Panc1 (cell line): ENCODE measurements at places on chromosomes 12 and 14. TPM values are rescaled to one million over a fixed set of nuclear protein-coding genes. Genes with fewer than 3 reads are reported as not detected.

Gene TSPAN8
- total RNA-seq = 4.2 TPM

Gene PAH
- 0.51 TPM for total RNA-seq

Gene KRT85
- total RNA-seq = not detected

Gene GLIPR1L1
- not detected for total RNA-seq

Gene SYCP3
- total RNA-seq = not detected

Gene FGD6
- total RNA-seq = 28.3 TPM

GRCh38 chr12:18261273-18261672 is at the start of gene PIK3C2G:
TSS of gene PIK3C2G (plus strand) at chr12:18261518. CDS start at chr12:18282082, 20,564 bp downstream.
- DNase-seq = no peak

DNA sequence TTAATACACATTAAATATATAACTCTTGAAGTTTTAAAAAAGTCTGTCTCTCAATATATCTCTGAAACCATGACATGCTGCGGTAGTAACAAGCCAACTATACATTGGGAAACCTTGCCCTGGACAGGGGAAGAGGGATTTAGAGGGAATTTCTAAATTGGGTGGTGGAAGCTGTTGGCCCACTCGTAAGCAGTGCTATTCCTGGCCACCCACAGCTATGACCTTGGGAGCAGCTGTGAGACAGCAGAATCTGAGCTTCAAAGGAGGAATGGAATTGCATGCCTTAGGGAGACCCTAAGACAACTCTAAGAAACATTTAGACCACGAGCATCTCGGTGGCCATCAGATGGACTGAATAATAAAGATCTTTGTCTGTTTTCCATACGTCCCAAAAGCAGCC is 15.8 kb upstream of the GCH1 start:
- DNase-seq = no peak

- DNase-seq = no peak
These were observed 4.0 kb downstream of the MTA1 start for GRCh38 chr14:105423488-105424195.

GRCh38 chr12:34287437-34287836 is 265.1 kb downstream of the ALG10 start:
- no peak for DNase-seq

- DNase-seq = no peak
These were observed 108.5 kb upstream of the PLXNC1 start for GRCh38 chr12:94039914-94040313.

GRCh38 chr12:26803552-26803951 is 29.4 kb downstream of the ITPR2 start:
- no peak for DNase-seq

- no peak for DNase-seq
These were observed 115.0 kb upstream of the EGLN3 start for GRCh38 chr14:34065690-34066391.

DNA sequence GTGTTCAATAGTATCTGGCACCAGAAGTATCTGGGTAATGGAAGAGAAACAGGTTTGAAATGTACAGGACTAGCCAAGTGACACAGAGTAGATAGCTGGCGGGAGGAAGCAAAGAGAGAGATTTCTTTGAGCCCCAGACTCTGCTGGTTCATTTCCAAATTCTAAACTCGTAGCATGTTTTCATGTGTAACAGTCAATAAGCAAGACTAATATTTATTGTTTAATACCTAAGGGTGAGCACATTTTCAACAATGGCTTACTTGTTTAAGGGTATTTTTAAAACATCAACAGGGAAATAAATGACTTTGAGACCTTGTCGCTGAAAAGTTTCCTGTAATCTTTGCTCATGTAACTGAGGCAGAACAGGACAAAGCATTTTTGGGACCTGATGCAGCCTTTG is 11.8 kb upstream of the CCDC88C start:
- no peak for DNase-seq

GRCh38 chr14:106694638-106695393 is 1168.4 kb downstream of the TMEM121 start:
- no peak for DNase-seq

DNA sequence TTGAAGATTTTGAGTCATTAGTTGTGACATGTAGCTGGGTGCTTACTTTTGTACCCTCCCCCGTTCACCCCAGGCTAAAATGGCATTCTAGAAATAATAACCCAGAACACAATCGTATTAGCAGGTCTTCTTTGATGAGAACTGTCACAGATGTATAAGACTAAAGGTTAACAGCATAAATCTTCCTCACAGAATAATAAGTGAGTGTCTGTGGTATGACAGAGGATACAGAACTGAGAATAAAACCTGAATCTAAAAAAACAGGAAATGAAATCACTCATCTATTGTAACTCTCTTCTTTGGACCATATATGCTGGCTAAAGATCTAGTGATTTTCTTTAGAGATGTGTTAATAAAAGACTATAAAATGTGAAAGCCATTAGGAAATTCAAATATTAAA is 746.6 kb downstream of the LRFN5 start:
- DNase-seq = no peak

GRCh38 chr12:96140174-96140573 is 54.0 kb upstream of the ELK3 start:
- DNase-seq = no peak

GRCh38 chr12:74781991-74782485 is 244.4 kb downstream of the ATXN7L3B start:
- DNase-seq = no peak

DNA sequence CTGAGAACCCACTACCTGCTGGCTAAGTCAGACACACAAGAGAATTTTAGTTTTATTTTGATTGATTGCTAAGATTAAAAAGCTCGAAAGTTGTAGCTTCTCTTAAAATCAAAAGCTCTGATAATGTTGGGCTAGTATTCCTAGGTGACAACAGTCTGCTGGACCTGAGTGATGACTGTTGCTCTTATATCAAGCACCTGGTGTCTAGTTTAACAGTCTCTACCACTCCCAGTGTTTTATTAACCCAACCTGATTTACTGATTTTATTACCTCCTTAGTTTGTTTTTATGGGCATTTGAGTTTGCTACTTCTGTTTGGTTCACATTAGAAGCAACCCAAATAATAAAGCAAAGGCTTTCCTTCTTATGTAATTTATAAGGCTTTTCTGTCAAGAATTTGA is 41.8 kb downstream of the ATP6V1D start:
- DNase-seq = no peak

DNA sequence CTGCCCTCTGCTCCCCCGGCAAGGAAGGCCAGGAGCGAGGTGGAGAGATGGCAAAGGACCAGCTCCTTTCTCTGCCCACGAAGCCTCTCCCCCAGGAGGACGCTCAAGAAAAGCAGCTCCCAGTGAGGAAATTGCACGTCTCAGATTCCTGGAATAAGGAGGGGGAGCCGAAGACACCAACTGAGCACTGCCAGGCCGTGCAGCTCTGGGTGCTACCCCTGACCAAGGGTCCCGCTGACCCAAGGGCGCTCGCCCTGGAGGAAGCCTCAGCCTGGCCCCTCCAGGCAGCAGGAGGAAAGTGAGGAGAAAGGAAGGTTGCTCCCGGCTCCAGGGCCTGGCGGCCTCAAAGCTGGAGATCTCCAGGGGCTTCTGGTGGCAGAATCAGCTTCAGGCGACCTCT is 174.1 kb upstream of the SFSWAP start:
- no peak for DNase-seq

DNA sequence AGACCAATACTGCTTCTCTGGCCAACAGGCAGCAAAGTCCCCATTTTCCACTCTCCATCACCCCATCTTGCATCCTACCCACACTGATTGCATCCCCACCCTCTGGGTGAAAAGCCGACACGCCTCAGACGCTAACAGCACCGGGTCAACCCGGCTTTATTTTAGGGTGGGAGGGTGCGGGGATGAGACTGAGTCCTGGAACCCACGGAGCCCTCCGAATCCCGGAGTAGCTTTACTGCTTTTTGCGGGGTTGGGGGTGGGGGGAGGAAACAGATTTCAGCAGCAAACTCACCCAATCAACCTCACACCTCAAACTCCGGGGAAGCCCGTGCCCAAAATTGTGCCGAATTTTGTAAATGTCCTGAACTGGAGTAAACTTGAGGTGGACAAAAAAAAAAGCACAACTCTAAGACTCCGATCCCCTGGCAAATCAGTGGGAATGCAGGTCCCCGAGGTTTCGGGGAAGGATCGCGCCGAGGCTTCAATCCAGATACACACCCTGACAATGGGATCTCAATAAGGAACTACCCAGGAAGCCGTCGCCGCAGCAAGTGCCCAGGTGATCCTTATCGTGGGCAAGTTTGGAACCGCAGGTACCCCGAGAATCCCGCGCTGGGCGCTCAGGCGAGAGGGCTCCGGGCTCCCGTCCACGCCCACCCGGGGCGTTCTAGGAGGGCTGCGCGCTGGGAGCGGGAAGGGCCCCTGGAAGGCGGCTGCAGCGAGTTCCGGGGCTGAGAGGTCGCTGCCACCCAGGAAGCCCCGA is 1.1 kb downstream of the GCH1 start:
- DNase-seq = no peak

GRCh38 chr12:16605642-16606116 is 283 bp downstream of the LMO3 start:
- no peak for DNase-seq

GRCh38 chr14:22671622-22672021 is 27.5 kb upstream of the OR6J1 start:
- no peak for DNase-seq

- no peak for DNase-seq
These were observed 7.5 kb upstream of the LRP1-AS start for GRCh38 chr12:57154804-57155434.

DNA sequence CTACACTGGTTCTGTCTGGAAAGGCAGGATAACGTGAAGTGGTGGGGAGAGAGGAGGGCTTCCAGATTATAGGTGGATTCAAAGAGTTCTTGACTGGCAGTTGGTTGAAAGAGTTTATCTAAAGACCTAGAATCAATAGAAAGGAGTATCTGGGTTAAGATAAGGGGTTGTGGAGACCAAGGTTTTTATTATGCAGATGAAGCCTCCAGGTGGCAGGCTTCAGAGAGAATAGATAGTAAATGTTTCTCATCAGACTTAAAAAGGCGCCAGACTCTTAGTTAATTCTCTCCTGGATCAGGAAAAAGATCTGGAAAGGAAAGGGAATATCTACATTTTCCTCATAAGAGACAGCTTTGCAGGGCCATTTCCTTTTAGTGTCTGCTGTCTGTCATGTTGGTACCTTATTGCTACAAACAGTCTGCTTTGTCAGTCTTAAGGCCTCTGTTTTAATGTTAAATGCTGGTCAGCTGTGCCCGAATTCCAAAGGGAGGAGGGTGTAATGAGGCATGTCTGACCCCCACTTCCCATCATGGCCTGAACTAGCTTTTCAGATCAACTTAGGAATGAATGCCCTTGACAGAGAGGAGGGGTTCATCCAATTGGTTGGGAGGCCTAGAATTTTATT is 401.3 kb downstream of the FUT8 start:
- no peak for DNase-seq

DNA sequence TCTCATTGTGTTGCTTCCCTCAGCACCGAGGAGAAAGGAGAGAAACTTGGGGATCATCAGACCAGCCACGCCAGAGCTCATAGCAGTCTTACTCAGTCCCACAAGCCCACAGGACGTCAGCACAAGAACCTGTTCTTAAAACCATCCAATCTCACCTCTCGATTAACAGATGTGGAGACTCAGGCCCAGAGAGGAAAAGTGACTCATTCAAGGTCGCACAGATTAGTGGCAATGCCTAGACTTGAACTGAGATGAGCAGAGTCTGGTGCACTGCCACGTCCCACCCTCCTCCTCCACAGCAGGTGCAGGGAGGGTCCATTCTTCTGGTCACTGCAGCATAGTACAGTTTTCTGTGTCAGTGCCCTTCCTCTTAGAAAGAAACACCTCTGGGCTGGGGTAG is 154.9 kb upstream of the PZP start:
- DNase-seq = no peak

GRCh38 chr12:109445191-109445609 is 31.9 kb downstream of the KCTD10 start:
- no peak for DNase-seq

DNA sequence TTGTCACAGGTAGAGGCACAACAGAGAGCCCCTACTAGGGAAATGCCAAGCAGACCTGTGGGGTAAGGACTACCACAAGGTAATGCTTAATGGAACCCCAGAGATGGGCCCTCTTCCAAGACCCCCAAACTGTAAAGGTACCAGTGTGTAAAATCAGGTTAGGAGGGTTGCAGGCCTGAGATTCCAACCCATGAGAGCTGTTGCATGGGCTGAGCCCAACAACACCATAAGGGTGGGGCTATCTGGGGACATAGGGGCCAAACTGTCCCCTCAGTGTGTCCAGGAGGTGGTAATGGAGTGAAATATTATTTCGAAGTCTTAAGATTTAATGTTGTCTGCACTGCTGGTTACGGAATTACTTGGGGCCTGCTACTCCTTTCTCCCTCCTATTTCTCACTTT is 620.2 kb downstream of the ETNK1 start:
- DNase-seq = no peak

DNA sequence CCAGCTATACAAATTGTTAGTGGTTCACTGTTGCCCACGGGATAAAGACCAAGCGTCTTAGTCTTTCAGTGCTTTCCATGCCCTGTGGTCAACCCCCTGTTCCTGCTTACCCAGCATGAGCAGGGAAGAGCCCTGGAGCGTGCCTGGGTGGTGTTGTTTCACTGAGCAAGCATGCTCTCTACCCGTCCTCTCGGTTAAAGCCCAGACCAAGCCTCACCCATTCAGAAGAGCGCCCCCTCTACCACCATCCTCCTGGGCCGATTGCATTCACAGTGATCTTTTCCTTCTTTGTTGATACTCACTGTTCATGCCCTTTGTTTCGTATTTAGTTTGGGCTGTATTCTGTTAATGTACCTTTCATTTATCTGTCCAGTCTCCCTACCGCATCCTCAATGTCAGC is 25.1 kb downstream of the DYRK4 start:
- no peak for DNase-seq

GRCh38 chr12:93137656-93138612 is 208.8 kb upstream of the EEA1 start:
- no peak for DNase-seq

DNA sequence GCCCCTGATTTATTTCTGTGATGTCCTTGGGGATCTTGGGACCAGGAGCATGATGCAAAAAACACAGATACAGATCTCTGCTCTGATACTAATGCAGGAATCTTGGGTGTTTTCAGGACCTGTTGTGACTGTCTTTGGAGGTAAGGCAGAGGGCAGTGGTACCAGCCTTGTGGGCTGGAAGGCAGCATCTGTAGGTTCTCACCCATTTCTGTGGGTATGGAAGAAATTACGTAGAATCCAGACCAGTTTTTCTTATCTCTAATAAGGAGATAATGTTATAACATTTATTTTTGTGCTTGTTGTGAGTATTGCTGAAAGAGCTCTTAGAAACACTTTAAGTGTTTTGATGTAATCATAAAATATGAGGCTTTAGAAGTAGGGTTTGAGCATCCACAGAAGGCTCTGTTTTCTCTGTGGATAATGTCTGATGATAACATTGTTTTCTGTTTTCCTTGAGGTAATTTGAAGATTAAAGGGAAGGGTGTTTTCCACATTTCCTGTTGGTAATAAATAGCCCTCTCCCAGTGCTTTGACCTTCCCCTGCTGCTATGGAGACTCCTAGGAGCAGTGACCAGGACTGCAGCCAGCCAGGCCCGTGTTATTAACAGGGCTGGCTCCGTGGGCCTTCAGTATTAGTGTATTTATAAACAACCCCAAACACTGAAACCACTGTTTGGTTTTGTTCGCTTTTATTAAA is 9.4 kb upstream of the DCP1B start:
- no peak for DNase-seq
